ENCODE measurements at places on chromosomes 16 and 17.

- DNase-seq: no peak
Measured at GRCh38 chr17:78294776-78295175, 63.3 kb downstream of the TMEM235 start.

GRCh38 chr16:84048270-84048669 lies 5.7 kb upstream of the SLC38A8 start:
- DNase-seq: no peak

DNA sequence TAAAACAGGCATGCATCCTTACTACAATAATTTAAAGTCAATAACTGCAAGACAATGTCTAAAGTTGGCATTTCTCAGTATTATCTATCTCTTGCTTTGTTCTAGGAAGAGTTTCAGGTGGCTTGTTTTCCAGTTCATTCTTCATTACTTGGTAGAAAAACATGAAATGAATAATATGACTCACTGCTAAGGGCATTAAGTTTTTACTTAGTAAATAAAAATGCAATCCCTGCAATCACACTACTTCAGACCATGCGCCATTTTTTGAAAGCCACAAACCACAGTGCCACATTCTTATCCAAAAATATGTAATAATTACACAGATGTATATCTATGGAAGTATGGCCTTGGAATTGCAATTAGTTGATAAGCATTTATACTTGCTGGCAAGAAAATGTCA lies 55.4 kb downstream of the CREBBP start:
- DNase-seq: no peak

GRCh38 chr17:39617446-39618245 lies 9.1 kb upstream of the PPP1R1B start:
- DNase-seq: peak; percentile 37

- no peak for DNase-seq
Measured at GRCh38 chr16:54027062-54027461, 259.5 kb downstream of the IRX3 start.

DNA sequence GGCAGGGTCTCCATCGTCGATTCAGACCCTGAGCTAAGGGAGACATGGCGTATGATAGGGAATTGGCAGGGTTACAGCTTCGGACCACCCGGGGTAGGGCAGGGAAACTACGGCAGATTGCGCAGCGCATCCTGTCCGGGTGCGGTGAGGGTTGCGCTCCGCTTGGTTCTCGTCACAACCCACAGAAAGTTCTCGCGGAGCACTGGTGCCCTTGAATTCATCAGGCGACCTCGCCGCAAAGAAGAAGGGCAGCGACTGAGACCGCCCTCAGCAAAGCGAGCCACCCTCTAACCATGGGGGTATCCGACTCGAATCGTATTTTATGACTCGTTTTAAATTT lies 1.2 kb downstream of the HS3ST3B1 start:
- DNase-seq: no peak

- no peak for DNase-seq
Measured at GRCh38 chr17:8122924-8123694, 797 bp downstream of the HES7 start.

GRCh38 chr17:73420897-73421296 lies 109.1 kb upstream of the CDC42EP4 start:
- DNase-seq: no peak

- DNase-seq: no peak
Measured at GRCh38 chr16:3242709-3243108, 7.8 kb upstream of the ZNF200 start.

DNA sequence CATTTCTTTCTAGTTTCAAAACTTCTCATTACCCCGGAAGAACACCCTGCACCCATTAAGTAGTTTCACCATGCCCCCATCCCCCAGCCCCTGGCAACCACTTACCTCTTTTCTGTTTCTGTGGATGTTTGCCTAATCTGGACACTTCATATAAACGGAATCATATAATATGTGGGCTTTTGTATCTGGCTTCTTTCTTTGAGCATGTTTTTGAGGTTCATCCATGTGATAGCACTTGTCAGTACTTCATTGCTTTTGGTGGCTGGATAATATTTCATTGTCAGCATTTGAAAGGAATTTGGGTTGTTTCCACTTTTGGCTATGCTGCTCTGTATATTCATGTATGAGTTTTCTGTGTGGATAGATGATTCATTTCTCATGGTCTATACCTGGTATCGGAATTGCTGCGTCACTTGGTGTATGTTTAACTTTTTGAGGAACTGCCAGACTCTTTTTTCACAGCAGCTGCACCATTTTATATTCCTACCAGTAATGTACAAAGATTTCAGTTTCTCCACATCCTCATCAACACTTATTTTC lies 30.0 kb upstream of the SLC5A10 start:
- DNase-seq: no peak

DNA sequence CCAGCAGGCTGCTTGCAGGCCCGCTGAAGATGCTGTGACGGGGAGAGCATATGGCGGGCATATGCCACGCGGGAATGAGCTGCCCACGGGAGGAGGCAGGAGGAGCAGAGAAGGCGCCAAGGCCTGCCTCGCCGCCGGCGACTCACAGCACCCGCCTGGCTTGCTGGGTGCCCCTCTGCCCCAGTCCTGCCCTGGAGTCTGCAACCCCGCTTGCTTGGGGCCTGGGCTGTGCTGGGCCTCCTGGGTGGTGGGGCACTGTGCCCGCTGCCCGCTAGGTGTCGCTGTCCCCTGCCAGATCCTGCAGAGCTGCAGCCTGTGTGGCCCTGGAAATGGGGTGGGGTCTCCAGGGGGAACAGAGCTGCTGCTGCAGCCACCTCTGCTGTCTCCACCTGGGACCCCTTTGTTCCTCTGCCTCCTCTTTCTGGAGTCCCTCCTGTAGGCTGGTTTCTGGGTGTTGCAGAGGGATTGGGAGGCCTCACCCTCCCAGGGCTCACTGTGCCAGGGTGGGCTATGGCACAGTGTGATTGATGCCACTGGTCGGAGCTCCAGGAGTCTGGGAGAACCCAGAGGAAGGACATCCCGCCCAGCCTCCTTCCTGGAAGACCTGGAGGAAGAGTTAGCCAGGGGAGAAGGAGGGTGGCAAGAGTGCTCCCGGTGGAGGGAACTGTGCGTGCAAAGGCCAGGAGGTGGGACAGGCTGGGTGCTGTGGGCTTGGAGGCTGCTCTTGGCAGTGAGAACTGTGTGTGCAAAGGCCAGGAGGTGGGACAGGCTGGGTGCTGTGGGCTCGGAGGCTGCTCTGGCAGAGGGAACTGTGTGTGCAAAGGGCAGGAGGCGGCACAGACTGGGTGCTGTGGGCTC lies 141.0 kb upstream of the CIBAR2 start:
- DNase-seq: peak; percentile 40

- no peak for DNase-seq
Measured at GRCh38 chr17:27631411-27631760, 398 bp downstream of the LGALS9 start.

GRCh38 chr16:57061084-57061905 lies 31.1 kb upstream of the CPNE2 start:
- no peak for DNase-seq

GRCh38 chr16:80948886-80949493 lies 57.7 kb downstream of the CMC2 start:
- DNase-seq: no peak

DNA sequence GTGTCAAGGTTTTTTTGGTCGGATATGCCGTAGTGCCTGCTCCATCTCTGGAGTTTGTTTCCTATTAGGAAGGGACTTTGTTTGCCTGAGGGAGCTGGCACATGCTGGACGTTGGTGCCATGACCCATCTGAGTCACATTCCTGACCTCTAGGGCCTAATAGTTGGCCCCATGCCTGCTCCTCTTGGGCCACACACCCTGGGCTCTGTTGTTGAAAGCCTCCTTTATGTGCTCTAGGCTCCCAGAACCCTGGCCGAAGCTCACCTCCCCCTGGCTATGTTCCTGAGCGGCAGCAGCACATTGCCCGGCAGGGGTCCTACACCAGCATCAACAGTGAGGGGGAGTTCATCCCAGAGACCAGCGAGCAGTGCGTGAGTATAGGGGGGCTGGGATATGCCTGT lies 18.4 kb downstream of the LIMD2 start:
- no peak for DNase-seq

DNA sequence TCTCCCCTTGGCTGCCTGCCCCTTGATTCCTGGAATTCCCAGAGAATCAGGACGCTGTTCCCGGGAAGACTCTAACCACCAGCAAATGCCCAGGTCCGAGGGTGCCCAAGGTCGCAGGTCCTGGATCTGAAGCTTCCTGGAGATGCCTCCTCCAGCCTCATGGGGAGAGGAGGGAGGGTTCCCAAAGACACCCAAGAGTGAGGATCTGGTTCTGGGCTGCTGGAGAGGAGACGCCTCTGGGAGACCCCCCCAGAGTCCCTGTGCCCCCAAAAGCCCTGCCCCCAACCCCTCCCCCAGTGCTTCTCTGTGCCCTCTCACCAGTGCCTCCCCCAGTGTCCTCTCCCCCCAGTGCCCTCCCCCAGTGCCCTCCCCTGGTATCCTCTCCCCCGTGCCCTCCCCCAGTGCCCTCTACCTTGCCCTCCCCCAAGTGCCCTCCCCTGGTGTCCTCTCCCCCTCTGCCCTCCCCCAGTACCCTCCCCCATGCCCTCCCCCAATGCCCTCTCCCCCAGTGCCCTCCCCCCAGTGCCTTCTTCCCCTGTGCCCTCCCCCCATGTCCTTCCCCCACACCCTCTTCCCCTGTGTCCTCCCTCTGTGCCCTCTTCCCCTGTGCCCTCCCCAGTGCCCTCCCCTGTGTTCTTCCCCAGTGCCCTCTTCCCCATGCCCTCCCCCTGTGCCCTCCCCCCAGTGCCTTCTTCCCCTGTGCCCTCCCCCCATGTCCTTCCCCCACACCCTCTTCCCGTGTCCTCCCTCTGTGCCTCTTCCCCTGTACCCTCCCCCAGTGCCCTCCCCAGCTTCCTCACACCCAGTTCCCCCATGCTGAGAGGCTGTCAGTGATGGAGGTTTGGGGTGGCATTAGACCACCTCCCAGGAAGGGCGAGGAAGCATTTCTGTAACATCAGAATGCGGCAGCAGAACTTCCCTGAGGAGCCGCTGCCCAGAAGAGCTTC lies 6.3 kb upstream of the SECTM1 start:
- DNase-seq: no peak

DNA sequence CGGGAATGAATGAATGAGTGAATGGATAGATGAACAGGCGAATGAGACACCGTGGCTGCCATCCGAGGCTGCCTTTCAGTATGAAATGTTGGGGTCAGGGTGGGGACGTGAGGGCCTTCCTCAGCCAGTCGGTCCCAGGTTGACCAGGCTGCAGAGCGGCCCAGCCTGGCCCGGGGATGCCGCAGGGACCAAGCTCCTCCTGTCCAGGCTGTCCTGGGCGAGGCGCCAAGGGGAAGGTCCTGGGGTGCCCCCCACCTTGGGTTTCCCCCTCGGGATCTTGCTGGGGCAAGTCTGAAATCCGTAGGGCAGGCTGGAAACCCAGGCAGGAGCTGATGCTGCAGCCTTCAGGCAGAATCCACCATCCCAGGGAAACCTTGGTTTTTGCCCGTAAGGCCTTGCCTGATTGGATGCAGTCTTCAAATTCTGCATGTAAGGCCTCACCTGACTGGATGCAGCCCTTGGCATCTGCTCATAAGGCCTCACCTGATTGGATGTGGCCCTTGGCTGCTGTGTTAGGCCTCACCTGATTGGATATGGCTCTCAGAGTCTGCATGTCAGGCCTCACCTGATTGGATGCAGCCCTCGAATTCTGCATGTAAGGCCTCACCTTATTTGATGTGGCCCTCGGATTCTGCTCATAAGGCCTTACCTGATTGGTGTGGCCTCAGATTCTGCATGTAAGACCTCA lies 61.7 kb upstream of the ZNF469 start:
- no peak for DNase-seq

GRCh38 chr17:72123530-72124437 lies 3.0 kb downstream of the SOX9 start:
- peak; percentile 48 for DNase-seq

GRCh38 chr17:77429369-77429968 lies 288.7 kb downstream of the SEC14L1 start:
- DNase-seq: no peak

- DNase-seq: no peak
Measured at GRCh38 chr17:39939106-39939505, 11.6 kb downstream of the LRRC3C start.

DNA sequence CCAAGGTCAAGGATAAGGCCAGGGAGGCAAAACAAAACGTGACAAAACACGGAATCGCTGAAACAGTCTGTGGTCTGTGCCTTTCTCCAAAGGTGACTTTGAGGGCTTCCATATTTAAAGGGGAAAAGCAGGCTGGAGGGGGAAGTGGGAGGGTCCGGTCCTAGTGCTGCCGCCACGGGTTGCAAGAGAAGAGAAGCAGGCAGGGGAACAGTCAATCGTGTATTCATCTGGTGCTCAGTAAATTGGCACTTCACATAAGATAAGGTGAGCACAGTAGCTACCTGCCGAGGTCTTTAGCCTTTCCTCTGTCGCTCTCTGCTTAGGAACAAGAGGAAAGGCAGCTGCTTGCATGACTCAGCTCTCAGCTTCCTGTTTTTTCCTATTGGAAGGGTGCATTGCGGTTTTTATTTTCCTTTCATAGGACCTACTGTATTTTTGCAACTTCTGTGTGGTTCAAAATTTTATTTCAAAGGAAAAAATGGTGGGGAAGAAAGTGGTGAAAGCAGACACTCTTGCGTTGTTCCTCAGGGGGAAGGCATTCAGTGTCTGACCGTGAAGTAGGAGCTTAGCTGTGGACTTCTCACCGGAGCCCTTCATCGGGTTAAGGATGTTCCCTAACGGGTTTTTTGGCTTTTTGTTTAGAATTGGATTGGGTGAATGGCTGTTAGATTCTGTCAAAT lies 7.1 kb upstream of the LGALS3BP start:
- DNase-seq: no peak

DNA sequence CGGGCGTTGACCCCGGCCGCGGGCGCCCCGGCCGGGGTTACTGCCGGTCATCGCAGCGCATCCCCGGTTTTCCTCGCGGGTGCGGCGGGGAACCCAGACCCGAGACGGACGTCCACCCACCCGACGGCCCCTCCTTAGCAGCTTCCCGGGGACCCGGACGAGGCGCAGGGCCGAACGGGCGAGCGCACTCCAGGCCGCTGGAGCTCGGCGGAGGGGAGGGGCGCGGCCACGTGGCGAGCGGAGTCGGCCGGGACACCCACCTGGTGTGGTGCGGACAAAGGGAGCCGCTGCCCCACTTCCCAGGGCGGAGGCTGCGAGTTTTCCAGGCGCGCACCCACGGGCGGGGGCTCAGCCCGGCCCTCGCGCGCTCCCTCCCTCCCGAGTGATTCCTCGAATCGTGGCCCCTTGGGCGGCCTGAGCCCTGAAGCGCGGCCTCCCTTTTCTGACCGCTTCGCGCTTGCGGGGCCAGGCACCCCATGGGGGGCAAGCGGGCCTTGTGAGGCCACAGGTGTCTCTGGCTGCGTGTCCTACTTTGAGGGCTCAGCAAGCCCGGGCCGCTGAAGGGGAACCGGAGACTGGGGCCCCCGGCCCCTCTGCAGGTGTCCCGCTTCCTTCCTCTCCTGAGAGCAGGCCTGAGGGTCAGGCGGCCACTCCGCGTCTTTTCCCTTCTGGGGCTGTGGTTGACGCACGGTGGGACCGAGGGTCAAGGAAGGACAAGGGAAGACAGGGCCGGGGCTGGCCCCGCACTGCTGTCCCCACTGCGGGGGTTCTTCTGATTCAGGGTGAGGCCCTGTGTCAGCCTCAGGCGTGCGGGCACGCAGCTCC lies 1.1 kb upstream of the FASN start:
- DNase-seq: no peak

Data from substantia nigra (tissue), 51 donors.